Amygdala (tissue), 56 donors: ENCODE measurements at places on chromosomes 11 and 22.

DNA sequence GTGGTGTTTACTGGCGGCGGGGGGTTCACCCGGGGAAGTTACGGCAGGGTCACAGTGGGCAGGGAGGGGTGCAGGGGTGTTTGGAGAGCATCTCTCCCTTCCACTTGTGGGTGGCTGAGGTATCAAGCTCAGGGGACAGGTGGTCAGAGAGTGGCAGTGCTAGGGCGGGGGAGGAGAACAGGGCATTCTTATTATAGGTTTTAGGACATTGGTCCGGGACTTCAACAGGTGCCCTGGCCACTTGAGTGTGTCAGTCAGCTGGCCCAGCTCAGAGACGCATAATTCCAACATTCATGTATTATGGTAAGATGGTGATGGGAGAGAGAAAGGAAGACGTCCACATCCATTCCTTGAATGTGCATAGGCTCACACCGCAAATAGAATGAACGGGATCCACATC is 101.7 kb downstream of the TEAD1 start:
- no peak for DNase-seq

- DNase-seq: no peak
Measured at GRCh38 chr11:3155691-3156258, 9.3 kb downstream of the OSBPL5 start.

GRCh38 chr11:120564573-120565311 is 53.2 kb downstream of the GRIK4 start:
- DNase-seq: no peak

GRCh38 chr11:10540546-10540914 is 457 bp downstream of the RNF141 start:
- DNase-seq: no peak

GRCh38 chr11:79482800-79483199 is 42.0 kb upstream of the TENM4 start:
- DNase-seq: no peak
